Stimulated activated CD8-positive, alpha-beta memory T cell treated with anti-CD3 and anti-CD28 coated beads, Interleukin-4, amount 100 ng/mL, for 4 hours (primary cell): ENCODE measurements at places on chromosomes 1 and 21.

- no peak for DNase-seq
Measured at GRCh38 chr1:178942285-178943198, 71.7 kb upstream of the ANGPTL1 start.

GRCh38 chr1:15706751-15707150 lies 22.6 kb downstream of the PLEKHM2 start:
- DNase-seq: no peak

GRCh38 chr21:25637851-25638659 lies 1.0 kb upstream of the JAM2 start:
- no peak for DNase-seq

- no peak for DNase-seq
Measured at GRCh38 chr1:195472291-195472690, 1135.9 kb downstream of the KCNT2 start.

GRCh38 chr1:164058198-164058597 lies 500.8 kb upstream of the PBX1 start:
- no peak for DNase-seq

GRCh38 chr1:226586116-226586515 lies 37.6 kb downstream of the STUM start:
- no peak for DNase-seq

DNA sequence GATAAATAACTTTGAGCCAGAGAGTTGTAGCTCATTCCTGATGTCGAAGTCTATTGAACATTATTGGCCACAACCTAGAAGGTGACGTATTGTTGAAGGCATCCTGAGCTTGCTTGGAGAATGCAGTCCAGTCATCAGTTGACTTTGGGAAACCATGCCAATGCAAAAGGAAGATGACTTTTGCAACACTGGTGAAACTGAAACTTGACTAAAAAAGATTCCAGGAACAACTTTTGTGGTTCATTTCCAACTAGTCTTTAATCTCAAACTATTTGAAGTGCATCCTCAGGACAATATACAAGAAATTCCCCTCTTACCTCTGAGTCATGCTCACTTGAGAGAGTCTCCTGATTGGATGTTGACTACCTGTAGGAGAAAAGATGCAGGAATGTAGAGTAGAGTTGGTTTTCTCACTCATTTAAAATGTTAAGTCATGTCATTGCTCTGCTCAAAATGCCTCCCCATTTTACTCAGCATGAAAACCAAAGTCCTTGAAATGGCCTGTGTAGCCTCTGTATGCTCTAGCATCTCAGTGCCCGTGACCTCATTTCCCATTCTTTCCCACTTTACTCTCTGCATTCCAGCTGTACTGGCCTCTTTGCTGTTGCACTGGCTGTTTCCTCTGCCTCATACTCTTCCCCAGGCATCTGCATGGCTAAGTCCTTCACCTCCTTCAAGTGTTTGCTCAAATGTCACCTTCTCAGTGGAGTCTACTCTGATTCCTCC lies 24.4 kb upstream of the LEPR start:
- no peak for DNase-seq

- no peak for DNase-seq
Measured at GRCh38 chr1:245578308-245578707, 423.5 kb downstream of the KIF26B start.

- no peak for DNase-seq
Measured at GRCh38 chr1:70071601-70072000, 133.8 kb downstream of the LRRC40 start.

DNA sequence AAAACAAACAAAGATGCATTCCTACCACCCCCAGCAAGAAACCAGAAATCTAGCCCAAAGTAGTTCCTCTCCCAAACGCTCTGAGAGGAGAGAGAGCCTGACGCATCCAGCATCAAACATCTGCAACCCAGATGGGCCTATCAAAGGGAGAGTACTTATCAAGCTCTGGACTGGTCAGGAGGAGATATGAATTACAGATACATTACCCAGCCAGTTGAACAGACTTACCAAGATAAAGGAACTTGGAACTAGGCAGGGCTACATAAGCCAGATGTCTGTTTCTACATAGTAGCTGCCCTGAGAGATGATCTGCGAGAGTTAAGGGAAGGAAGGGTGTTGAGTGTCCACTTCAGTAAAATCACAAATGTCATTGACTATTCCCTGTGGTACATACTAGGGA lies 138.4 kb downstream of the PAPPA2 start:
- DNase-seq: no peak

GRCh38 chr1:231871878-231872277 lies 245.3 kb downstream of the DISC1 start:
- DNase-seq: no peak

DNA sequence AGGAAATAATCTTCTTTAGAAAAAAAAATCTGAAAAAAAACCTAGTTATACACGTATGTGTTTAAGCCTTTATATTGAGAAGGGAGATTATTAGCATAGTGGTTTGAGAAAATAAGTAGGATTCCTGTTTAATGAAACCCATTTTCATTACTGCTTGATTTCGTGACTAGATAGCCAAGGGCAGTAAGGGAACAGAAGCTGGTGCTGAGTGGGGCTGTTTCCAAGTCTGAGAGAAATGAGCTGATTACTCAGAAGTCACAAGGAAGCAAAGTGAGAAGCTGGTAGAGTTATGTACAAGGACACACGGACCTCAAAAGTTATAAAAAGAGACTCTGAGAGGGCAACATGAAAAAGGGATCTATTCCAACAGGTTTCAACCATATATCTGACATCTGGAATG lies 256.5 kb downstream of the TTLL7 start:
- DNase-seq: no peak

GRCh38 chr1:9013819-9014218 lies 12.4 kb downstream of the SLC2A7 start:
- DNase-seq: no peak

DNA sequence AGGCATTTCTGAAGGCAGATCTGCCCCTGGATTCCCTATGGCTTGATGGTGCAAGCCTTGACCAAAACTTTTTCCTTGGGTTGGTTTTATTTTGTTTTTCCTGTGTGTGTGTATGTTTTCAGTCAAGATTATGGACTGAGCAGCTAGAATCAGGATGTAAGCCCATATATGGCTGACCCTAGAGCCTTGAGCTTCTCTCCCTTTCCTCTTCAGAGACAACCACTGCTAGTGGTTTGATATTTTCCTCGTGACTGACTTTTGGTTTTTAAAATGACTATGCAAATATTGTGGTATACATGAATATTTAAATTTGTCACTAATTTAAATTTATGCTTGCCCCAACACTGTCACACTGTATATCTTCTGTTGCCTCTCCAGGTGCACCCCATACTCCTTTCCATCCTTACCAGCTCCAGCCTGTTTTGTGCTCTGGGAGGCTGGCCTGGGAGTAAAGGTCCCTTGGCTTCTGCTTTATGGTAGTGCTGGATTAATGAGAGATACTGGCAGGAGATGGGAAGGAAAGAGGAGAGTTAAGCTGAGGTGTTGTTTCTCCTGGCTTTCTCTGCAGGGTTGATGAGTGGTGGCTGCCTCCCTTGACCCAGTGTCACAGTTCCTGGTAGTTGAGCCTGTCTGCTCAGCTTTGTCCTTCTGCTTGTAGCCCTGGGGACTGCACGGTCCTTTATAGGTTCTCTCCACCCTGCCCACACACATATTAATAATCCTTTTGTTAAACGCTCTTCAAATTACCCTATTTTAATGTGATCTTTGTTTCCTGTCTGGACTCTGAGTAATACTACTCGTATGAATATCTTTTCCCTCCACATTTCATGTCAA lies 44.4 kb downstream of the RWDD3 start:
- DNase-seq: no peak

- no peak for DNase-seq
Measured at GRCh38 chr1:234507089-234507488, 28.1 kb upstream of the TARBP1 start.

DNA sequence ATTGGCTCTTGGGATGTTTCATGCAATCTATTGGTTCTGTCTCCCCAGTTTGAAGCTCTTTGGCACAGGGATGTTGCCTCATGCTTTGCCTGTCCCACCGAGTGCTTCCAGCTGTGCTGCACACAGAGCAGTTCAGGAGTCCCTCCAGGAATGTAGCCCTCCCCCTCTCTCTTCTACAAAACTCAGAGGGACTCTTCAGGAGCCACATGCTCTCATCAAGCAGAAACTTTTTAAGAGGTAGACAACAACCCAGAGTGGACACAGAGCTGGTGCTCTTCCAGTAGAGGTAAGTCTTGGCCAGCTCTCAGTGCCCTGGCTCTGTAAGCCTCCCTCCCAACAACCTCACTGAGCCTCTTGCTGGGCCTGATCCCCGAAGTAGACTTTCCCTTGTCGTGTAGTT lies 11.6 kb upstream of the ZNF697 start:
- DNase-seq: no peak

GRCh38 chr1:52145137-52145536 lies 3.2 kb downstream of the ZFYVE9 start:
- no peak for DNase-seq

DNA sequence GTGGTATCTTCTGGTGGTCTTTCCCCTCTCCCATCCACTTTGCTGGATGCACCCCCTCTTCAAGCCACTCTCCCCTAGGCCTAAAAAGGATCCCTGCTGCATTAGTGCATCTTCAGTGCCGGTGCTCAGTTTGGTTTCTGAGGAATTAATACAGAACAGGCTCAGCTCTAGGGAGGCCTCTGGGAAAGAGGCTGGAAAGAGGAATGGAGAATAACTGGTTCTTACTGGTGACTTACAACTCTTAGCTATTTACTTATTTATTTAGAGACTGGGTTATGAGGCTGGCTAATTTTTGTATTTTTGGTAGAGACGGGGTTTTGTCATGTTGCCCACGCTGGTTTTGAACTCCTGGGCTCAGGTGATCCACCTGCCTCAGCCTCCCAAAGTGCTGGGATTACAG lies 19.0 kb downstream of the MFN2 start:
- DNase-seq: no peak

DNA sequence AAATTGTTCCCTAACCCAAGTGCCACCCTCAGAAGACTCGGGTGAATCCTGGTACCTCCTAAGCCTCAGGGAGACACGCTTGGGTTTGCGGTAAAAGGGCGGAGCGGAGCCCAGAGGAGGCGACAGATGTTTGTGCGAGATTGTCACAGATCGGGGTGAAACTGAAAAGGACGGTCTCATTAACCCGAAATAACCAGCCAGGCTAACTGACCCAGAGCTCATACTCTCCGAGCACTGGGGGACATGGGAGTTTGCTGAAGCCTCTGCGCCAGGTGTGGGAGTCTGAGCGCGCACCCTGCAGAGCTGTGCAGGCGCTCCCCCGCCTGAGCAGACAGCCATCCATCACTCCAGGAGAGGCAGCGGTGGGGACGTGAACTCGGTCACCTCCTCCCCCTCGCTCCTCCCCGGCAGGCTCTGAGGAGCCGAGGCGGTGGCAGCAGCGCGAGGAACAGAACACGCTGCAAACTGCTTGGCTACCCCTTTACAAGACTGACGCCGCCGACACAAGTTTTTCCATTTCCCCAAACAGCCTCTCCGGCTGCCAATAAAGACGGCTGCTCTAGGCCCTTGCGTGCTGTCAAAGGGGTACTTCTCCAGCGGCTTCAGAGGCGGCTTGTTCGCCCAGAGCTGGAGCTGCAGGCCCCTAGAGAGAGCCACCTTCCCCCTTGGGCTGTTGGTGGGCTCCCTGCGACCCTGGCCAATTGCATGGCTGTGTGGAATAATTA lies 43.5 kb downstream of the RRAGC start:
- no peak for DNase-seq

GRCh38 chr1:98398649-98399048 lies 262.9 kb upstream of the SNX7 start:
- DNase-seq: no peak

GRCh38 chr21:33490991-33491372 lies 534 bp downstream of the DNAJC28 start:
- no peak for DNase-seq

GRCh38 chr1:53330819-53331218 lies 2.9 kb upstream of the LRP8 start:
- no peak for DNase-seq

GRCh38 chr1:66246351-66247269 lies 287.3 kb upstream of the SGIP1 start:
- no peak for DNase-seq

- DNase-seq: no peak
Measured at GRCh38 chr1:75640137-75640536, 29.2 kb upstream of the SLC44A5 start.

- no peak for DNase-seq
Measured at GRCh38 chr21:42424914-42425541, 21.3 kb downstream of the UBASH3A start.

GRCh38 chr1:205199090-205199930 lies 12.2 kb downstream of the DSTYK start:
- DNase-seq: no peak

DNA sequence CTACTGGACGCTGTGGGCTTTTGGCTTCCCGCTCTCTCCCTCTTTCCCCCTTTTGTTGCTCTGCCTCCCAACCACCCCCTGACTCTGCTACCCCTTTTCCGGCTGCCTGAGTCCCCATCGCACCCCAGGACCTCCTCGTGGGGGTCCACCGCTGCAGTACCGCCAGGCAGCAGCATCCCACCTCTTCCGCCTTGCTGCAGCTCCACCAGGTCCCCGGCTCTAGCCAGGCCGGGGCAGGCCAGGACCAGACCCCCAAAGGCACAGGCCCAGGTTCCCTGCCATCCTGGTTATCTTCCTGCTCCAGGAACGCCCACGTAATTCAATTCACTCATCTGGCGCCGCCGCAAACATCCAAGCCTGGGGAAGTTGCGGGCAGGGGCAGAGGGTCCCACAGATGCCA lies 139.8 kb downstream of the LIPI start:
- no peak for DNase-seq

- DNase-seq: no peak
Measured at GRCh38 chr1:17017435-17017834, 5.7 kb upstream of the ATP13A2 start.

- DNase-seq: no peak
Measured at GRCh38 chr1:207318072-207318619, 3.3 kb upstream of the CD55 start.
